Transverse colon (tissue), 4 donors: ENCODE measurements at places on chromosomes 4 and X. TPM values are rescaled to one million over a fixed set of nuclear protein-coding genes. Genes with fewer than 3 reads are reported as not detected.

DNA sequence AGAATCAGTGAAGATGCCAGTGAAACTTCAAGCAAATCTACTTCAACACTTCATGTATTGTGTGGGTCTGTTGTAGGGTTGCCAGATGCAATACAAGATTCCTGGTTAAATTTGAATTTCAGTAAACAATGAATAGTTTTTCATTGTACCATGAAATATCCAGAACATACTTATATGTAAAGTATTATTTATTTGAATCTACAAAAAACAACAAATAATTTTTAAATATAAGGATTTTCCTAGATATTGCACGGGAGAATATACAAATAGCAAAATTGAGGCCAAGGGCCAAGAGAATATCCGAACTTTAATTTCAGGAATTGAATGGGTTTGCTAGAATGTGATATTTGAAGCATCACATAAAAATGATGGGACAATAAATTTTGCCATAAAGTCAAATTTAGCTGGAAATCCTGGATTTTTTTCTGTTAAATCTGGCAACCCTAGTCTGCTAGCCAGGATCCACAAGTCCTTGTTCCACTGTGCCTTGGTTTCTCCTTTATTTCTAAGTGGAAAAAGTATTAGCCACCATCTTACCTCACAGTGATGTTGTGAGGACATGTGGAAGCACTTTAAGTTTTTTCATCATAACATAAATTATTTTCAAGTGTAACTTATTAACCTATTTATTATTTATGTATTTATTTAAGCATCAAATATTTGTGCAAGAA lies 2.3 kb downstream of the CXCL8 start:
- no peak for DNase-seq

DGAT2L6 gene
- total RNA-seq, result not detected

RENBP gene
- not detected for total RNA-seq

- DNase-seq, result no peak
Measured at GRCh38 chr4:5416637-5417036, 291.7 kb downstream of the EVC2 start.

DNA sequence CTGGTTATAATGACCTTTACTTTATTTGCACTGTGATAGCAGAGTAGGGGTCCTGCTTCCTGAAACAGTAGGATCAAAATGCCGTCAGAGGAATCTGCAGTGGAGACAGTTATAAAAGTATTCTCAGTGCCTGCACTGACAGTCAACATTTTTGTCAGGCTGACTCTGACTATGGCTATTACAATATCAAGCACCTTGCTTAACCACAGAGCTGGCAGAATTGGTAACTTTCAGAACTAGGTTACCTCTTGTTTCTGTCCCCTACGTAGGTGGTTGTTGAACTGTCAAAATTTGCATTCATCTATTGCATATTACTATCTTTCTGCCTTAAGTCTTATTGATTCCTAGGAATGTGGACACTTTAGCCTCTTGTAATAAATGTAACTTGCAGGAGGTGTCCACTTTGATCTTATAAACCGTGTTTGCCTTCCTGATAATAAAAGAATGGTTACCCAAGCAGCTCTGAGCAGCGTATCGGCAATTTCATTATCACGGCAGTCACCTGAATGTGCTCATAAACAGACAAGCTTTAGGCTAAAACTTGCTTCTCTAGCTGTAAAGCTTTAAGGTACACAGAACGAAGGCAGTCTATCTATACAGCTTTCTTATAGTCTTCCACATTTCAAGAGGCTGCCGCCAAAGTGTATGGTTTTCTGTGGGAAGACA lies 353.0 kb upstream of the GALNT7 start:
- peak; percentile 16 for DNase-seq
